Right forelimb (tissue), 1 donor: ENCODE measurements at places on chromosomes 6 and 20.

DNA sequence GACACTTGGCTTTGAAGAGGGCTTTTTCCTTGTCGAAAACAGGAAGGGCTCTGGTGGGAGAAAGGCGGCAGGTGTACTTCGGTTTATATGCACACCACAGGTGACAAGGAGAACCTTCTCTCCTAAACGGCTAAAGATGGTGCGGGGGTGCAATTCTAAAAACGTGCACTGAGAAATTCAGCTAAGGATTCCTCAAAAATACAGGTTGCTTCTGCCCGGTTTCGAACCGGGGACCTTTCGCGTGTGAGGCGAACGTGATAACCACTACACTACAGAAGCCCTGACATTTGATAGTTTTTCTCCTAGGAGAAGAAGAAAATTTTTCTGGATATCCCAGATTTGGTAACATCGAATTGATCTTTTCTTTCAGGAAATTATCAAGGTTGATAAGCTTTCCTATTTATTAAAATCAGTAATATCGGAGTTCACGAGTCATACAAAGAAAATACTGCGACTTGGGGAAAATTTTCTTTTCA, 32.0 kb downstream of the POM121L2 start:
- no peak for DNase-seq

- DNase-seq: no peak
These were observed 245.5 kb downstream of the PACRG start for GRCh38 chr6:162973151-162973872.

- no peak for DNase-seq
These were observed 11.0 kb downstream of the CD24 start for GRCh38 chr6:106963544-106963943.

DNA sequence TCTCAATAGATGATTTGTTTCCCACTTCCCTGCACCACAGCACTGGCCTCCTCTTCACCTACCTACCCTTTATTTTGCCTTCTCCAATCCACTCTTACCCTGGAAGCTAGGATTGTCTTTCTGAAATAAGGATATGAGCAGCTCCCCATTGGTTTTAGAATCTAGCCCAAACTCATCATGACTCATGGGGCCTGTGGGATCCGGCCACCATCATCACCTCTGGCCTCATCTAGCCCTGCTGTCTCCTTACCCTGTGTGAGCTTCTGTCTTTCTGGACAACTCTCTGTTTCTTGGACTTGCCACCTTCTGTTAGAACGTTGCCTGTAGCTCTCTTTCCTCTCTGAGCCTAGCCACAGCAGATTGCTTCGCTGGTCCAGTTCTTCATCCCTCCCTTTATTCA, 277.1 kb downstream of the PAX1 start:
- no peak for DNase-seq

DNA sequence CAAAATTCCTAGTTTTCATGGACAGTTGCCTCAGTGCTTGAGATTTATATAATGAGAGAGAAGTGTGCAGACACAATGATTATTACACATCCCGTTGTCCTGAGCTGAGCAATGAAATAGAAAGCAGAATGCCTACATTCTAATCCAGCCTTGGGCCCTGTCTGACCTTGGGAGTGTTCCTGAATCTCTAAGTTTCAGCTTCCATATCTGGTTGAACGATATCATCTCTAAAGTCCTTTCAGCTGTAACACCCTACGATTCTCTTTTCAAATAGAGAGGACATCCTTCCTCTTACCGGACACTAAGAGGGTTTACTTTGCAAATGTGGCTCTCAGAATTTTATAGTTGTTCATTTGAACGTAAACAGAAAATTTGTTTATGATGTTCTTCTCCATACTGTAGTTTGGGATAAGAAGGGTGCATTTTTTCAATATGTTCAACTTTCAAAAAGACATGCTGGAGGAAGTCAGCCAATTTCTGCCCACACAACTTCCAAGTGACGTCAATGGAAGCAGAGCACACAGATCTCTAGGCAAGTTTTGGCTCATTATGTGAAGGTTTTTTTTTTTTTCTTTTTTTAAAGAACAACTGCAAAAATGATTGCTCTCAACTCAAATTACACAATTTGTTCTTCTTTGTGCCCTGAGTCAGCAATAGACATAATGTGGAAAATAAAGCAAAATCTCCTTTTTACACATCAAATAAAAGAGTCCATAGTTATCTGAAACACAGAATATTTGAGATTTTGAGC, 50.4 kb downstream of the PDE7B start:
- DNase-seq: no peak

- DNase-seq: no peak
These were observed 35.8 kb upstream of the MAS1 start for GRCh38 chr6:159854959-159855358.

DNA sequence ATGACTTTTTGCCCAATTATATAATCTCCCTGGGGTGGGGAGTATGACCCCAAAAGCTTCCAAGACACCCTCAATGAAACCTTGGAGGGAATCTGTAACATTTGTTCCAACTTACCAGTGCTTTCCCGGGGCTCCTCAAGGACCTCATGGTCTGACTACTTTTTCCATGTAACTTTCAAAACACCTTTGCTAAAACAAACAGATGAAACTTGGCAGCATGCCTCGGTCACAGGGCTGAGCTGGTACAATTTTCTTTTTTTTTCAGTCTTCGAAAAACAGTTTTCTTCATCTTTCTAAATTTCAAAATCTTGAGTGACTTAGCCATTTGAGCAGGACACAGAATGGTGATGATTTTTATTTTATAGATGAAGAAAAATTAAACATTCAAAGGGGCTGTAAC, 241.2 kb downstream of the BMP7 start:
- no peak for DNase-seq

- DNase-seq: no peak
These were observed 76.0 kb downstream of the RSPH3 start for GRCh38 chr6:158923805-158924498.

- DNase-seq: no peak
These were observed 50.8 kb upstream of the MYLIP start for GRCh38 chr6:16078064-16078463.

DNA sequence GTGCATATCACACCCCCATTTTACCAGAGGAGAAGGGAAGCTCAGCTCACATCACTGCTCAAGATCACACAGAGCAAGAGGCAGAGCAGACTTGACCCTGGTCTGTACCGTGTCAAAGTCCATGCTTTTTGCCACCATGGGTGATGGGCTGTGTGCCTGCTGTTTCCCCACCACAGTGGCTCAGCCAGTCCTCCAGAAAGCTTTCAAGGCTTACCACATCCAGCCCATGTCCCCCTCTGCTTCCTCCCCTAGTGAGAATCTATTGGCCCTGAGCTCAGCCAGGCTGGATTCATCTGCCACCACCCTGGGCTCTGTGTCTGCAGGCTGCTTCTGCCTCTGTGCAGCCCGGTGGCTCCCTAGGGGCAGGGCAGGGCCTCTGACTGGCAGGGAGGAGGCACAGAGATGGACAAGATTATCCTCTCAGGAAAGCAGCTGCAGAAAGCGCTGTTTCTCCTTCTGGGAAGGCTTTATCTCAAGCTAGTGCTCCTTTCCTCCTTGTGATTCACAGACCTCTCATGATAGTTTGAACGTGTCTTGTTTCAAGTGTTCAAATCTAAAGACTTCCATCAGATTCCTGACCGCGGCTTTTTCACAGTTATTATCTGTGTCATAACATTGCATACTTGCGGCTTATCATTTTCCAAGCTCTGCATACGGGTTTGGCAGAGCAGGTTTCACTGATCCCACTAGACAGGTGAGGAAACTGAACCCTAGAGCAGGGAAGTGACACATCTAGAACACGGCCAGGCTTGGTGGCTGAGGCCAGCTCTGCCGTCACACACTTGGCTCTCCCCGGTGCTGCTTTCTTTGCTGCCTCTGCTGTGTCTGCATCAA, 37.4 kb downstream of the VEGFA start:
- DNase-seq: no peak

DNA sequence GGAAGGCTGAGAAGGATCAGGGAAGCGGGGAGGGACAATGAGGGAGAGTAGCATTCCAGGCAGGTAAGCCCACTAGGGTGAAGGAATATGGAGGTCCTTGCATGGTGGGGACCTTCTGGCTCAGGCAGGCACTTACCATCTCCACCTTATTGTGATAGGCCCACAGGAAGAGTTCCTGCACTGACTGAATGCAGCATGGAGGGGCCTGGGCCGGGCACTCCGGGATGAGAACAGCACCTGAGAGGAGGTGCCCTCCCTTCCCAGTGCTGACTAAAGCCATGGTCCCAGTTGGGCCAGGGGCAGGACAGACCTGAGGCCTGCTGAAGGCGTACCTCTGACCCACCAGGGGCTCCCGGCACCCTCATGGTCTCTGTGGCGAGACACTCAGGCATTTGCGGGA, 392.7 kb downstream of the CDC5L start:
- no peak for DNase-seq
